ENCODE measurements at places on chromosomes 12 and 14.

- peak; percentile 70 for DNase-seq
These were observed 3.8 kb downstream of the ETV6 start for GRCh38 chr12:11653215-11653753.

- DNase-seq: no peak
These were observed 64.9 kb downstream of the RIN3 start for GRCh38 chr14:92578511-92578910.

DNA sequence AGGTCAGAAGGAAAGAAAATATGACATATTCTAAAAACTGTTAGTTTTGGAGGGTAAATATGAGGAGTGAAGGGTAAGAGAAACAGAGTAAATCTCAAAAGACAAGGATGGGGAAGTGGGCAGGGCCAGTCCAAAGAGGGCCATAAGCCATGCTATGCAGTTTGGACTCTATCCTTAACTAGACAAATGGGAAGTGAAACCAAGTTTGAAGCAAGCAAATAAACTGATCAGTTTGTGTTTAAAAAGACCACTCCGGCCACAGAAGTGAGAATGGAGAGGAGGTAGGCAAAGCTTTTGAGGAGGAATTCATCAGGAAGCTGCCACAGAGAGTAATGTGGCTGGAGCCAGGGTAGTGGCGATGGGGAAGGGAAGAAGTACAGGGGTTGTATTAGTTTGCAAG lies 37.5 kb upstream of the DAAM1 start:
- DNase-seq: peak; percentile 41

DNA sequence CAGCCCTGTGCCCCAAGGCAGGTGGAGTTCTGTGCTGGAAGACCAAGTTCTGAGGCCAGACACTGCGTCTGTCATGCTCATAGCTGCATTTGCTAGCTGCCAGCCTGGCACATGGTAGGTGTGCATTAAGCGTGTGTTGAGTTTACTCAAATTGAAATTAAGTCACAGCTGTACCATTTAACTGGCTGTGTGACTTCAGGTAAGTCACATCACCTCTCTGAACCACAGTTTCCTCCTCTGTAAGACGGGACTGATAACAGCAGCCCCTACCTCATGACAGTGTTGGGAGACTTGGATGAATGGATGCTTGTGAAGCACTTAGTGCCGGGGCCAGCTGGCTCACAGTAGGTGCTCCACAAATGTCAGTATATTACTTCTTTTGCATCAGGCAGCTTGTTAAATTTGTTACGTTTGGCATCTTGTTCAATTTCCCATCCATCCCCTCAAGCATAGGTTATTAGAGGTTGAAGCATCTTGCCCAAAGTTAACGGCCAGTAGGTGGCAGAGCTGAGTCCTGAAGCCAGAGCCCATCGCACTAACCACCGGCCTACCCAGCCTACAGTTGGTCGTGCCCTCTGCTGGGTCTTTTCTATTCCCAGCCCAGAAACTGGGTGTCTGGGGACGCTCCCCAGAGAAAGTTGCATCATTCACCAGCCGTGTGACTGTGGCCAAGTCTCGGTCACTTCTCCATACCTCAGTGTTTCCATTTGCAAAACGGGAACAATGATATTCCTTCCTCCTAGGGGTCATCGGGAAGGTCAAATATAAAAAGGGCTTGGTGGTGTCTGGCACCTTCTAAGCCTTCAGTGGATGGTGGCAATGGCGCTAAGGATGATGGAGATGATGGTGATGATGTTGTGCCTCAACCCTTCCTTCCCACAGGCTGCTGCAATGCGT lies 4.5 kb downstream of the DAO start:
- DNase-seq: peak; percentile 95

DNA sequence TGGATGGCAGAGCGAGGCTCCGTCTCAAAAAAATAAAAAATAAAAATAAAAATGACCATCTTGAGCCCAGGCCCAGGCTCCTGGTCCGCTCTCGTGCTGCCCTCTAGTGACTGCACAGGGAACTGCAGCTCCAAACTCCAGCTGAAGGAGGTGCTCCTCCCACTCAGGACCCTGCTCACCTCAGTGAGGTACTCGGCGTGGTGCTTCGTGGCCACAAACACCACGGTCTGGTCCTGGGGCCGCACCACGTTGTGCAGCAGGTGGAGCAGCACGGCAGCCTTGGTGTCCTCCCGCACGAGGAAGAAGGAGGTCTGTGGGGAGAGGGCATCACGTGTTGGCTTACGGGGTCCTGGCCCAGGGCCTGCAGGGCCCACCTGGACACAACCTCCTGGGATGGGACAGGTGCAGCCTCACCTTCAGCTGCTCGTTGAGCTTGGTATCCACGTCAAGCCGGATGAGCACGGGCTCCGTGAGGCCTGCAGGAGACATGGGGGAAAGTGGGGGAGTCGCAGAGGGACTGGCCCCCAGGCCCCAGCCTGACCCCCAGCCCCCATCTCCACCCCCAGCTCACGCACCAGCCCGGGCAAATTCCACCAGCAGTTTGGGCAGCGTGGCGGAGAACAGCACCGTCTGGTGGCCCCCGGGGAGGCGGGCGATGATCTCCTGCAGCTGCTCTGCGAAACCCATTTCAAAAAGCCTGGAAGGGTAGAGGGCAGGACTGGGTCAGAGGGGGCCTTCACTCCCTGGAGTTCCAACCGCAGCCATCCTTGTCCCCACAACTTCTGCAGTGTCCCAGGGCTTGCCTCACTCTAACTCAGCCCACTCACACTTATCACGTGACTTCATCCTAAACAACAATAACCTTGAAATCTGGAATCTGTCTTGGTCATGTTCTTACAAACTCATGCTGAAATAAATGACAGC lies 10.6 kb downstream of the DDX54 start:
- DNase-seq: peak; percentile 90

GRCh38 chr12:99386907-99387306 lies 260.6 kb upstream of the GARIN6 start:
- DNase-seq: no peak

GRCh38 chr14:26332966-26333365 lies 264.9 kb downstream of the NOVA1 start:
- DNase-seq: no peak

GRCh38 chr12:4289998-4290790 lies 16.6 kb downstream of the CCND2 start:
- no peak for DNase-seq

All from inflammatory macrophage treated with lipopolysaccharide for 1 hour (primary cell).